Inflammatory macrophage treated with lipopolysaccharide for 4 hours (primary cell): ENCODE measurements at places on chromosomes 5 and 9.
A peak's percentile ranks its signal among the peaks of the same experiment; 100 is the strongest.

DNA sequence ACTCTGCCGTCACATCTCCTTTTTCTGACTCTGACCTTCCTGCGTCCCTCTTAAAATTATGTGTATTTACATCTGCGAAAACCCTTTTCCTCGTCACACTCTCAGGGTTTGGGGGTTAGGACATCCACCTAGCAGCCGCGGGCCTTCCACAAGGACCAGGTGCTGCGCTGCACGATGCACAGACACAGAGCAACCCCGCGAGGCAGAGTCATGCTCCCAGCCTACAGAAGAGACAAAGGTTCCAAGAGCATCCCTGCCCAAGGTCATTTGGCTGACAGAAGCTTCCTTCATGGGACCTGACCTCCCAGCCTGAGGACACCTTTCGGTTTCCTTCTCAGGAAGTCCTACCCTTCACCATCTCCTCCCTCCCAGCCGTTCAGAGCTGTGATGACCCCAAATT is 118.6 kb upstream of the SARDH start:
- DNase-seq: no peak

DNA sequence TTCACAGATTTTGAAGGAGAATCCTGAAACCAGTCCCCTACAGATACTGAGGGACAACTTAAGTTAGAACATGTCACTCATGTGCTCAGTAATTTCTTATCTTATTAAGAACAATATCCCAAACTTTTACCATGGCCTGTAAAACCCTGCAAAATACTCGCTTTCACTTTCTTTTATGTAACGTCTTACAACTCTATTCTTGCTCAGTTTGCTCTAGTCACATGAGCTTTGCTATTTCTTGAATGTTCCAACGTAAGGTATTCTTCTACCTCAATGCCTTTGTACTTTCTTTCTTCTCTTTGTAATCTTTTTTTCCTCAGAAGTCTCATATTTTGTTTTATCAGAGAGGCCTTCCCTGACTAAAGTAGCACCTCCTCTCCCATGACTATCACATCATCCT is 14.1 kb downstream of the TMEM38B start:
- DNase-seq: peak; percentile 33

DNA sequence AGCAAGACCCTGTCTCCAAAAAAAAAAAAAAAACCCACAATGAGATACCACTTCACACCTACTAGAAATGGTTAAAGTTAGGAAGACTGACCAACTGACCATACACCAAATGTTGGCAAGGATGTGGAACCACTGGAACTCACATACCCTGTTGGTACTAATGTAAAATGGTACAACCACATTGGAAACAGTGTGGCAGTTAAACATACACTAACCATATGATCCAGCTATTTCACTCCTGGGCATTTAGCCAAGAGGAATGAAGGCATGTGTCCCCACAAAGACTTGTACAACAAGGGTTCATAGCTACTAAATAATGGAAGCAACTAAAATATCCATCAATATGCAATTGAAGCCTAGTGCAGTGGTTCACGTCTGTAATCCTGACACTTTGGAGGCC is 21.3 kb downstream of the NAIF1 start:
- DNase-seq: no peak

- no peak for DNase-seq
These were observed 12.5 kb upstream of the PRLR start for GRCh38 chr5:35242702-35243258.

- DNase-seq: peak; percentile 27
These were observed 37.6 kb upstream of the SLCO6A1 start for GRCh38 chr5:102536323-102536928.

GRCh38 chr9:115411993-115412452 is 294.1 kb upstream of the TNC start:
- DNase-seq: no peak

GRCh38 chr5:125981016-125981415 is 442.2 kb upstream of the GRAMD2B start:
- no peak for DNase-seq

DNA sequence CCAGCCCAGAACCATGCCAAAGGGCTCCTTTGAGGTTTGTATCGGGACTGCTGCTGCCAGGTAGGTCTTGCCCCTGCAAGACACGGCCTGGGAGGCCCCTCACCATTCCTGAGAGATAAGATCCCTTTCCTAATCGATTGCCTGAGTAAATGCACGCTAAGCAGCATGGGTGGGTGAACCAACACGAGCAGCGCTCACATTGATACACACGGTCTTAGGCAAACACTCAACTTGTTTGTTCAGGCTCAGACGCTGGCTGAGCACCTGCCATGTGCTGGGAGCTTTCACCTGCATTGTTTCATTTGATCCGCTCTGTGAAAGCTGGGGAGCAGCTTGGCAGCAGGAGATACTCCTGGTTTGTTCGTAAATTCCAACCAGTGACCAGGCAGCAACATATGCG is 76.9 kb upstream of the NEURL1B start:
- DNase-seq: no peak

GRCh38 chr5:52743012-52743411 is 44.7 kb upstream of the ITGA1 start:
- no peak for DNase-seq

DNA sequence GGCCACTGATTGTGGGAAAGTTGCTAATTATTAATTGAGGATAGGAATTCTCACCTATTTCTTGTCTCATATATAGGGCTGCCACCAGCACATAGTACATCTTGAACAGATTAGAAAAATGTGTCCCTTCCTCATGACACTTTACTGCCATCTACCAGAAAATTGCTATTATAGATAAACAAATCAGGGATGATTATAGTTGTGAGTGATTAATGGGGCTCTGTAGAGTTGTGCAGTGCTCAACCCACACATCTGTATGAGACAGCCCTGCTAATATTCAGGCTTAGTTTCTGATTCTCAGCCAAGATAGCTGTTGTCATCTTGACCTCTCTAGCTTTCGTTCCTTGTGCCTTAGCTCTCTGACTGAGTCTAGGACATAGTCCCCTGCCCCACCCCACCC is 373.3 kb downstream of the TLE4 start:
- DNase-seq: peak; percentile 2

GRCh38 chr5:103114440-103114839 is 5.5 kb downstream of the GIN1 start:
- DNase-seq: no peak

- no peak for DNase-seq
These were observed 59.5 kb downstream of the VAV2 start for GRCh38 chr9:133932633-133933032.

DNA sequence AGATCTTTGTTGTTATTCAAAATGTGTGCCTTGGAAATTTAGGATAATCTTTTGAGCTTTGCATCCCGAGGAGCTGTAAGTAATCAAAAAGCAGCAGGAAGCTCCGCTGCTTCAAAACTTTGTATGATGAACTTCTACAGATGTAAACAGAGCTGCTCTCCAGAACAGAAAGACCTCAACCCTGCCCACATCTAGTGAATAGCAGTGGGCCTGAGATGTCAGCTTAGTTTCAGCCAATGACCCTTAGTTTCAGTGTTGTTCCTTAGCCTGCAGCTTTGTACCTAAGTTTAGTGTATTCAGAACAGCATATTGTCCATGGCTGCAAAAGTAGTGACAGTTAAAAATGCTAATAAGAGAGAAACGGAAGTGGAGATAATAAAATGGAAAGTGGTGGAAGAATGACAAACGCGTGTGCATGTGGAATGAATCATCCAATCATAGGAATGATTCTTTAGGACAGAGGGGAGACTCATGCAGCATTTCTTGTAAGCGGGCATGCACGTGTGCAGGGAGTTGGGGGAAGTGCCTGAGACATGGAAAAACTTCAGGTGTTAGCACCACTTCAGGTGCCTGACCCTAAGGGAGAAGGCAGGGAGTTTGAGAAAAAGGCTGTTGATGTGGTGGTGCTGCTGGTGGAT is 24.9 kb downstream of the SNX24 start:
- no peak for DNase-seq

DNA sequence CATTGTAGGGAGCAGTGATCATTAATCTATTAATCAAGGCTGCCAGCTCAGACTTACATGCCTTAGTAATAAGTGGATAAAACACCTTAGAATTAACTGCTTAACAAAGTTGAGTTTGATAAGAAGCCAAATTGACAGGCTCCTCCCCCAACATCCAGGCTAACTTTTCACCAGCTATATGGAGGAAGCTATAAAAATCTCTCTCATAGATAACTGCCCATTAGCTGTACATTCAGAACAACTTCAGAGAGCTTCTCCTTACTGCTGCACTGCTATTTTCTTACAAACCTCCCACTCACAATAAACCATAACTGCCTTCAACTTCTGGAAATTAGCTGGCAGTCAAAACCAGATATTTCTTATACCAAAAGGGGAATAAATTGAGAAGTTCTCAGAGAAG is 364.1 kb downstream of the PRELID2 start:
- DNase-seq: no peak

GRCh38 chr9:112430006-112430522 is 50.2 kb downstream of the HSDL2 start:
- no peak for DNase-seq

DNA sequence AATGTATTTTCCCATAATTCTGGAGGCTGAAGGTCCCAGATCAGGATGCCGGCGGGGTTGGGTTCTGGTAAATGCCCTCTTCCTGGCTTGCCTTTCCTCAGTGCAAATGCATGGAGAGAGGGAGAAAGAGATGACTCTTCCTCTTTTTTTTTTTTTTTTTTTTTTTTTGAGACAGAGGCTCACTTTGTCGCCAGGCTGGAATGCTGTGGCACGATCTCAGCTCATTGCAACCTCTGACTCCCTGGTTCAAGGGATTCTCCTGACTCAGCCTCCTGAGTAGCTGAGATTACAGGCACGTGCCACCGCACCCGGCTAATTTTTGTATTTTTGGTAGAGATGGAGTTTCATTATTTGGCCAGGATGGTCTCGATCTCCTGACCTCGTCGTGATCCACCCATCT is 300.0 kb upstream of the TAS2R1 start:
- no peak for DNase-seq

- peak; percentile 98 for DNase-seq
These were observed 31.9 kb upstream of the IL12B start for GRCh38 chr5:159362220-159362619.

- DNase-seq: peak; percentile 30
These were observed 69.8 kb upstream of the PLPP6 start for GRCh38 chr9:4592295-4592694.

DNA sequence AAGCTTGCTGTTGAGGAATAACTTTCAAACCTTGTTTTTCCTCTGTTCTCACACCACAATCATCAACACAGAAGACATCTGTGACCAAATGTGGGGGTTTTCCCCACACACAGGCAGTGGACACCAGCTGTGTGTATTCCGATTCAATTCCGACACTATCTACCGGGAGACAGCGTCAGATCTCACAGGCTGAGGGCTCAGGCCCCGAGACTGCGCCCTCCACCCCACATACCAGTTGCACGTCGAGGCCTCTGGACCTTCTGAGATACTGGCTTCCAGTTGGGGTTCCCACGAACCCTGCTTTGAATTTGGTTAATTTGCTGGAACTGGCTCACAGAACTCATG is 41.3 kb downstream of the STK10 start:
- no peak for DNase-seq

- DNase-seq: peak; percentile 35
These were observed 467 bp downstream of the C9orf78 start for GRCh38 chr9:129834489-129835127.
